CD4-positive, alpha-beta T cell (primary cell): ENCODE measurements at places on chromosomes 6 and 20. TPM values are rescaled to one million over a fixed set of nuclear protein-coding genes. Genes with fewer than 3 reads are reported as not detected.

DNA sequence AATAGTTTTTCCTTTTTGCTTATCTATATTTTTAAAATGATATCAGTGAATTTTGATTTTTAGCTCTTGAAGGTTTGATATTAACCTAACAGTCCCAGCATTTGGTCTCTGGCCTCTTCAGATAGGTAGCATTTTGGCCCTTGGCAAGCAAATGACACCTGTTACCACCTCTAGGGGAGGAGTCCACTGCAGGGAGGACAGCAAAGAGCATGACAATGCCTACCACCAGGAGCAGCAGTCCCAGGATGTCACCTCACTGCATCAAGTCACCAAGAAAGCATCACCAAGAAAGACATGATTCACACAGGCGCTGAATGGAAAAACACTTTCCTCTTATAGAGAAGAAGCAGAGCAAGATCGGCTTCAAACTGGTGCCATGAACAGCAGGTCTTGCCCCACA is 224.3 kb downstream of the UBE3D start:
- H3K4me1 ChIP-seq, result no peaks in the 10 kb centered on the region
- no peak overlapping the region for H3K4me3 ChIP-seq
- H3K27me3 ChIP-seq, result no peaks in the 10 kb centered on the region
- no peak overlapping the region for H3K27ac ChIP-seq
- DNase-seq, result no peak

DNA sequence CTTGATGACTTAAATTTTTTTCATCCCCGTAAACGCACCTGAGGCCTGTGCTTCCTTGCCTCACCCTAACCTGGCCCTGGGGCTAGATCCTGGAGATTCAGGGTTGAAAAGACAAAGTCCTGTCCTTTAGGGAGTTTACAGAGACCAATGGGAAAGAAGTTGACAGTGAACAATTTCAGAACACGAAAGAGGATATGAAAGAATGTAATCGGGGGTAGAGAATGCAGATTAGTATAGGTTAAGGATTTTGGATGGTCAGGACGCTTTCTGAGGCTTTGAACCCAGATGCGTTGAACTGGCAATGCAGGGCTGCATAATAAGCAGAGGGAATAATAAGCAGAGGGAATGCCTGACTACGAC is 1.7 kb upstream of the FBXO5 start:
- H3K27ac ChIP-seq, result no peak overlapping the region
- peaks cover 30% of the 10 kb centered on the region for H3K4me1 ChIP-seq
- DNase-seq, result no peak
- peak overlapping the region; percentile 97 for H3K4me3 ChIP-seq
- no peaks in the 10 kb centered on the region for H3K27me3 ChIP-seq

- H3K4me3 ChIP-seq, result no peak overlapping the region
- no peaks in the 10 kb centered on the region for H3K36me3 ChIP-seq
- DNase-seq, result no peak
- peaks cover 3% of the 10 kb centered on the region for H3K27me3 ChIP-seq
- H3K4me1 ChIP-seq, result no peaks in the 10 kb centered on the region
- H3K27ac ChIP-seq, result no peak overlapping the region
These were observed 6.6 kb downstream of the HTR1B start for GRCh38 chr6:77456531-77457248.

- H3K36me3 ChIP-seq, result no peaks in the 10 kb centered on the region
- H3K27ac ChIP-seq, result no peak overlapping the region
- H3K27me3 ChIP-seq, result no peaks in the 10 kb centered on the region
- no peak for DNase-seq
These were observed 39.5 kb downstream of the FAM110A start for GRCh38 chr20:872855-873520.

DNA sequence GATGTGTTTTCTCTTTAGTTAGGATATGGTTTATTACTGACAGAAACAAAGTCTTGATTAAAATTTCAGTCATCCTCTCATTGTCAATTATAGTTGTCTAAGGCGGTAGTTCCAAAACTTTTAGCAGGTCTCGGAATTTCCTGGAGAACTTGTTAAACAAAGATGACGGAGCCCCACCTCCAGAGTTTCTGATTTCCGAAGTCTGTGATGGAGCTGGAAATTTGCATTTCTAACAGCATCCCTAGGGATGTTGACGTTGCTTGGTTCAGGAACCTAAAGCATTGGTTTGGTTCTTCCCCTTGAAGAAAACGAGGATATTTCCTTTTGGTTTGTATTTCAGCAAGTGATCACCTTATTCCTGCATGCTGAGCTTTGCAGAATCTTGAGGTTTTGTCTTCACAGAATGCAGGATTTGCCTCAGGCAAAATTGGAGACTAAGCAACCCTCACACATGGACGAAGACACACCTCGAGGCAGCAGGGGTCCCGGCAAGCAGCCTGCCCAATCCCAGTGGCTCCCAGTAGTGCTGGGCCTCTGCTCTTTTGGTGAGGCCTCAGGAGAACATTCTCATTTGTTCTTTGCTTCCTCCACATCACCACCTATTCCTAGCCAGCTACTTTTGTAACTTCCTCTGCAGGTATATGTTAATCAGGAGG is 187.1 kb upstream of the PHACTR1 start:
- no peak overlapping the region for H3K4me3 ChIP-seq
- H3K4me1 ChIP-seq, result no peaks in the 10 kb centered on the region
- no peaks in the 10 kb centered on the region for H3K27me3 ChIP-seq
- H3K36me3 ChIP-seq, result no peaks in the 10 kb centered on the region
- DNase-seq, result no peak

The TMEM151B gene
- total RNA-seq, result not detected

The UST gene
- 1.9 TPM for total RNA-seq

The ALDH5A1 gene
- total RNA-seq, result 3.6 TPM
